Stimulated activated CD8-positive, alpha-beta memory T cell treated with anti-CD3 and anti-CD28 coated beads, Interleukin-4, amount 100 ng/mL, for 4 hours (primary cell): ENCODE measurements at places on chromosomes 4 and X.

GRCh38 chr4:48173056-48173991 lies 39.3 kb upstream of the TXK start:
- DNase-seq, result no peak

DNA sequence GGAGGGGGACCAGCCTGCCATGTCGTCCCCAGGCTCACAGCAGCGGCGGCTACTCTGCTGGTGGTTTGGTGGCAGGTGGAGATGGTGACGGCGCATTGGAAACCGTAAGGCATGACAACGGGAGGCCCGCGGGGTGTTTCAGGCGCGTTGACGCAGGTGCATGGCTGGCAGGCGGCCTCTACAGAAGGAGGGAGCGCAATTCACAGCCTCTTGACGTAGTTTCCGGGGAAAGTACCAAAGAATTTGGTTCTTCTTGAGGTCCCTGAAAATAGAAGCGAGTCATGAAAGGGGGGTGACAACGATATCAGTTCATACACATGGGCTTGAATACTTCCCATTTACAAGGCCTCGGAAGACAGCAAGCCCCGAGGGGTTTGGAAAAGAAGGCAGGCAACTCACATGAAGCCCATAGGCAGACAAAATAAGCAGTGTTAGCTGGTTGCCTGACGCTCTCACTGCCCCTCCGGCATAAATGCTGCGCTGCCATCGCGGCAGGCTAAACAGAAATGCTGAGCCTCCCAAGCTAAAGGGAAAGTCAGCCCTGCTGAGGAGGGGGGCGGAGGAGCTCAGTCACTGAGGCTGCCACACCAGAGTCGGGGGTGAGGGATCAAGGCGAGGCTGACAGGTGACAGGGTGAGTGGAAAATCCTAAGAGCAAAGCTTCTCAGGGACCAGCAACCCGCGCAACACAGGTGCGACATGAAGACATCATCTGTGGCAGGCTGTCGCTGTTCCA lies 52.3 kb upstream of the PDLIM3 start:
- DNase-seq, result peak; percentile 24

DNA sequence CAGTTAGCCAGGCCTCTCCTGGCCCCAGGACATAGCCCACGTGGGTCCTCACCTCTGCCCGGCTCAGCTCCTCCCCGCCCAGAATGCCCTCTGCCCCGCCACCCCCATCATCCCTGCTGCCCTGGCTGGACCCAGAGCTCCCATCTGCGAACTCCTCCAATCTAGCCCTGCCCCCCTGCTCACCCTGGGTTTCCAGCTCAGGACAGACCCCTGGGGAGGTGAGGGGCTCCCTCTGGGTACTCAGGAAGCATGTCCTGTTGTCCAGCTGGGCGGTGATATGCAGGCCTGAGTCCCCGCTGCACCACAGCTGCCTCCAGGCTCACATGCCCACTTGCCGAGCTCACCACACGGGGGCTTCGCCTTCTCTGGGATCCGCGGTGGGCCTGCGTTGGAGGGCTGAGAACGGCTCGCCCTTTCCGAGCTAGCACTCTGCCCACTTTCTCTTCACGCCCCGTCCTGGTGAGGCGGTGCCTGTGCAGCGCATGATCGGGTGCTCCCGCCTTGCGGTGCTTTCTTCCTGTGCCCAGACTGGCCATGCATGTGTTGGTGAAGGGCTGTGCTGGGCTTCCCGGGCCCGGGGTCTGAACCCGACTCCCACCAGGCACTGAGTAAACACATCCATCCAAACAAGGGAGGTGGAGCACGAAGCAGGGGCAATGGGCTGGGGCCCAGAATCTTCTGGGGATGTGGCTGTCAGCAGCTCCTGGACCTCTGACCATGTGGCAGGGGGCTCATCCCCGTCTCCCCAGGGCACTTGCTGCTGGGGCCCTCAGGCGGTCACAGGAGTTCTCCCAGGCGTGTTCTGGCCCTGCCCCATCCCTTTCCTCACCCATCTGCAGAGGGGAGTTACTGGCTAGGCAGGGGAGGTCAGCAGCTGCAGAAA lies 74.3 kb downstream of the RGS12 start:
- no peak for DNase-seq

DNA sequence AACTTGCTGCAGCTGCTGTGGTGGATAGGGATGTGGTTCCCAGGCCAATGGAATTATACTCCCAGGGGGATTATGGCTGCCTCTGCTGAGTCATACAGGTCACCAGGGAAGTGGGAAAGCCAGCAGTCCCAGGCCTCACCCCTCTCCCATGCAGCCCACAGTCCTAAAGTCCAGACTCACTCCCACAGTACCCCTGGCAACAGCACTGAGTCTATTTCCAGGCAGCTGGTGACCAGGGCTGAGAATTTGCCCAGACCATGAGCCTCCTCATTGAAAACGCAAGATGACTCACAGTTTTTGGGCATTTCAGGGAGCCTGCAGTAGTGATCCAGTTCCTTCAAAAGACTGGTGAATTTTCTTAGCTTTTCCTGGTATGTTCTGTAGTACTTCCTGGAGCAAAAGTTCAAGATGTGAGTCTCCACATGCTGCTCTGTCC lies 137.6 kb downstream of the NPNT start:
- no peak for DNase-seq

DNA sequence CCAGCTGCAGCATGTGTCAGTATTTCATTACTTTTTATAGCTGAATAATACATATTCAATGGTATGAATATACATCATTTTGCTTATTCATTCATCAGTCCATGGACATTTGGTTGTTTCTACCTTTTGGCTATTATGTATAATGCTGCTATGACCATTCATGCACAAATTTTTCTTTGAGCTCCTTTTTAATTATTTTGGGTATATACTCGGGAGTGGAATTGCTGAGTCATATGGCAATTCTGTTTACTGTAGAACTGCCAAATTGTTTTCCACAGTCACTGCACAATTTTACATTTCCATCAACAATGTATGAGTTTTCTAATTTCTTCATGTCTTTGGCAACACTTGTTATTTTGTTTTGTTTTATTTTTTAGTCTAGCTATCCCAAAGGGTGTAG lies 405.9 kb upstream of the PITX2 start:
- DNase-seq, result no peak

GRCh38 chrX:104432321-104432720 lies 133.7 kb upstream of the IL1RAPL2 start:
- DNase-seq, result no peak
